Colonic mucosa (tissue), 4 donors: ENCODE measurements at places on chromosomes 3 and 15. TPM values are rescaled to one million over a fixed set of nuclear protein-coding genes. Genes with fewer than 3 reads are reported as not detected.
A peak's percentile ranks its signal among the peaks of the same experiment; 100 is the strongest.

- no peak for DNase-seq
- H3K4me1 ChIP-seq, result no peaks in the 10 kb centered on the region
- no peak overlapping the region for H3K4me3 ChIP-seq
- no peaks in the 10 kb centered on the region for H3K27me3 ChIP-seq
Observed at GRCh38 chr3:88596451-88596850, 446.7 kb downstream of the C3orf38 start.

DNA sequence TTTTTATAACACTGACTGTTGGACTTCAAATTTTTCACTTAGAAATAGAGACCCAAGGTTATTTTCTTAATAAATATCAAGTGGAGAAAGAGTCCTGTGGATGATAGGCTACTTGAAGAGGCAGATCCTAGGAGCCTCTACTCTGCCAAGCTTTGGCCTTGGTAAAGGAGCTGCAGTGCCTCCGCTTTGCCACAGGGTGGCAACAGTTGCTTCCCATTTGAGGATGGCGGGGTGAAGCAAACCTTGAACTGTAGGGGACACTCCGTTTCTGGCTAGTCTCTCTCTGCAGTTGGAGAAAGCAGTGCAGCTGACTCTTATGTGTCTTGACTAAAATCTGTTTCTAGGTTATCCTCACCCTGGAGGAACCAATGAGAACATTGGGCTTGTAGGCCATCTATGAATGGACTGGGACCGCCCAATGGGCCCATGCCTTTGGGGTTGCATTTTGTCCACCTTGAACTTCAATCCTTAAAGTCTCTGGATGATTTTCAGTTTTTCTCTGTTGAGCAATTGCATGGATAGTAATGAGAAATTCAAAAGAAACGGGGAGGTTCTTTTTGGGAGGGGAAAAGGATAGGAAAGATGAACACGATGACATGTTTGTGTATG is 9.8 kb downstream of the SCG5 start:
- DNase-seq, result peak; percentile 64
- no peak overlapping the region for H3K27ac ChIP-seq
- H3K36me3 ChIP-seq, result no peaks in the 10 kb centered on the region
- no peak overlapping the region for H3K4me3 ChIP-seq
- H3K27me3 ChIP-seq, result no peaks in the 10 kb centered on the region

FOXB1 gene
- not detected for total RNA-seq

DNA sequence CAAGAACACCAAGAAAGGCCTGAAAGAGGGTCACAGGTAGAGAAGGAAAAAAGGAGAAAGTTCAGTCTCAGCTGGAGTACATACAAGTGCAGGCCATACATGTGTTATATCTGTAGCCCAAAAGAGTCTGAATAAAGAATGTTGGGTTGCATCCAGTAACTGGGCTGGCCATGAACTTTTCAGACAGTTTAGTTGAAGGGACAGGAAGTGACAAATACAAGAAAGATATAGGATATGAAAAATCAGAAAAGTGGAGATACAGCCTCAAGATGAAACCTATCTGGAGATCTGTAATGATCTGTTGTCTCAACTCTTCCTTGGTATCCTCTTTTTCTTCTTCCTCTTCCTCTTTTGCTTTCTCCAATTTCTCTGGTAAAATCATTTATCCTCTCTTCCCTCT is 671.7 kb downstream of the MECOM start:
- no peaks in the 10 kb centered on the region for H3K36me3 ChIP-seq
- no peak overlapping the region for H3K27ac ChIP-seq
- H3K27me3 ChIP-seq, result no peaks in the 10 kb centered on the region
- H3K4me1 ChIP-seq, result no peaks in the 10 kb centered on the region

GRCh38 chr3:60176614-60177013 is 1074.6 kb downstream of the FHIT start:
- no peak overlapping the region for H3K27ac ChIP-seq
- no peak for DNase-seq
- no peak overlapping the region for H3K4me3 ChIP-seq
- no peaks in the 10 kb centered on the region for H3K4me1 ChIP-seq

DNA sequence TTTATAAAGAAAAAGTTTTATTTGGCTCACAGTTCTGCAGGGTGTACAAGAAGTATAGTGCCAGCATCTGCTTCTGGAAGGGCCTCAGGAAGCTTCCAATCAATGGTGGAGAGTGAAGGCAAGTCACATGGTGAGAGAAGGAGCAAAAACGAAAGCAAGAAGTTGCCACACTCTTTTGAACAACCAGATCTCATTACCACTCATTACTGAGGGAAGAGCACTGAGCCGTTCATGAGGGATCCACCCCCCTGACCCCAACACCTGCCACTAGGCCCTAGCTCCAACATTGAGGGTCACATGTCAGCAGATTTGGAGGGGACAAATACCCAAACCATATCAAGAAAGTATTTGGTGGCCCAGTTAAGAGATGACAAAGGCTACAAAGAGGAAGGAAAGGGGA is 239.3 kb upstream of the UBE2E1 start:
- no peak for DNase-seq
- no peak overlapping the region for H3K4me3 ChIP-seq
- no peak overlapping the region for H3K27ac ChIP-seq
- H3K36me3 ChIP-seq, result no peaks in the 10 kb centered on the region
